Uterus (tissue), 4 donors: ENCODE measurements at places on chromosomes 11 and 22. TPM values are rescaled to one million over a fixed set of nuclear protein-coding genes. Genes with fewer than 3 reads are reported as not detected.

- DNase-seq, result no peak
These were observed 10.3 kb downstream of the PRDM10 start for GRCh38 chr11:129992161-129992944.

GRCh38 chr11:64264371-64264852, 13.1 kb downstream of the PLCB3 start:
- DNase-seq, result no peak

DNA sequence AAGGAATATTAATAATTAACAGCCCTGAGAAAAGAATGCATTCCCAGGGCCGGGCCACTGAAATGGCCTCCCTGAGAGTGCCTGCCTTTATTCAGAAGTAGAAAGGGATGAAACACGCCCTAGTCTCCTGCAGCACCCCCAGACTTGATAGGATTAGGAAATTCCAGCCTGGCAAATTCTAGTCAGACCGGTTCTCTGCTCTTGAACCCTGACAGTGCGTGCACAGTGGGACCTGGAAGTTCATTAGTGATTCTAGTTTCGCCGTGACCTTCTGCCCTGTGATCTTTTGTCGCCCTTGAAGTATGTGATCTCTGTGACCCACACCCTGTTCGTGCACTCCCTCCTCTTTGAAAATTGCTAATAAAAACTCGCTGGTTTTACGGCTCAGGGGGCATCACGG, 2.1 kb upstream of the GSTP1 start:
- no peak for DNase-seq

- DNase-seq, result no peak
These were observed 4.8 kb upstream of the PRDM11 start for GRCh38 chr11:45141631-45142030.

GRCh38 chr11:126502159-126502558, 146.7 kb downstream of the ST3GAL4 start:
- no peak for DNase-seq

- DNase-seq, result no peak
These were observed 12.6 kb upstream of the GDPD5 start for GRCh38 chr11:75538150-75538942.

DNA sequence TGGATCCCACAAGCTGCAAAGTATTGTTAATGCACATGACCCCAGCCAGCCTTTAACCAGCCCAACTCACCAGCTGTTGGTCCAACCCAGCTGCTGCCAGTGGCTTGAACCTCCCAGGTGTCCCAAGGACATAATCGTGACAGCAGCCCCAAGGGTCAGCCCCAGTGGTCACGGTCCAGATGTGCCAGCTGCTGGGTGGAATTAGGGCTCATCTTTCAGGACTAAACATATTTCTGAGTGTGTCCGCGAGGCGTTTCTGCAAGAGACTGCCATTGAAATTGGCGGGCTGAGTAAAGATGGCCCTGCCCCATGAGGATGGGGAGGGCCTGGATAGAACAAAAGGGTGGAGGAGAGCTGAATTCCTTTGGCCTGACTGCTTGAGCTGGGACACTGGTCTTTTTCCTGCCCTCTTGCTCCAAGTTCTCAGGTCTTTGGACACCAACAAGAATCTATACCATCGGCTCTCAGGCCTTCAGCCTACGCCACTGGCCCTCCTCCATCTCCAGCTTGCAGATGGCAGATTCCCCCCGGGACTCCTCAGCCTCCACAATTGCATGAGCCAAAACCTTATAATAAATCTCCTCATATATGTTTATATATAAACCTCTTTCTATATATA, 240.2 kb downstream of the MN1 start:
- no peak for DNase-seq

MMP13 gene
- not detected for total RNA-seq

SYT9 gene
- total RNA-seq, result not detected

ZNF215 gene
- 3.2 TPM for total RNA-seq
